ENCODE measurements at places on chromosomes 3 and 15.

DNA sequence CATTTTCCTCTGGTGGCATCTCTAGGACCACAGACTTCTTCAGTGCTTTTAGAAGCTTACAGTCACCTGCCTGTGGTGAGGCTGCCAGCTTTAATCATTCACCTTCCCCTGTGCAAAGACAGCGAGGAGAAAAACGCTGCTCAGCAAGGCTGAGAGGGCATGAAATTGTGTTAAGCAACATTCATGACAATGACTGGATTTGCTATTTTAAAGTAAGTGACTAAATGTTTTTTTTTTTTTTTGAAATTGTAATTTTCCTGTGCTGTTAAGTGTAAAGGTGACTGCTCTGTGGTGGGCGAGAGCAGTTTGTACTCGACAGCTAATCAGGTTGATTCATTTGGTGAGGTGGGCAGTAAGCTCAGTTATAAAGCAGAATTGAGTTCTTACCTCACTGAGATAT is 240.4 kb downstream of the NSUN3 start:
- peak; percentile 4 for DNase-seq

DNA sequence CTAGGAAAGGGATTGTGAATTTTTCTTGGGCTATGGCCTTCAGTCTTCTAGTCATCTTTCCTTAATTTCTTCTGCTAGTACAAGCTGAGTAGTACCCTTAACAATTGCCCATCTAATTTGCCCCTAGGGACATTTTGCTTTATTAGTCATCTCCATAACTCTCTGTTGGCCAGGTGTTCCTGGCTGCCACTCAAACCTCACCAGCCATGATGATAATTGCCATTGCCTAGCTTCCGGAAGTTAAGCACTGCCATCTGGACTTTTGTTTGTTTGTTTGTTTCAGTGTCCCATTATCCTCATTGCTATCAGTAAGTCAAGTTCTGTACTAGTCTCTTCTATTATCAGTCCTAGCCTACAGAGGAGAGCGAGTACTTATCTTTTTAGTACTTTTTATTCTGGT is 36.6 kb upstream of the UBL7 start:
- no peak for DNase-seq

GRCh38 chr3:13771496-13771895 is 108.4 kb downstream of the WNT7A start:
- DNase-seq = no peak

DNA sequence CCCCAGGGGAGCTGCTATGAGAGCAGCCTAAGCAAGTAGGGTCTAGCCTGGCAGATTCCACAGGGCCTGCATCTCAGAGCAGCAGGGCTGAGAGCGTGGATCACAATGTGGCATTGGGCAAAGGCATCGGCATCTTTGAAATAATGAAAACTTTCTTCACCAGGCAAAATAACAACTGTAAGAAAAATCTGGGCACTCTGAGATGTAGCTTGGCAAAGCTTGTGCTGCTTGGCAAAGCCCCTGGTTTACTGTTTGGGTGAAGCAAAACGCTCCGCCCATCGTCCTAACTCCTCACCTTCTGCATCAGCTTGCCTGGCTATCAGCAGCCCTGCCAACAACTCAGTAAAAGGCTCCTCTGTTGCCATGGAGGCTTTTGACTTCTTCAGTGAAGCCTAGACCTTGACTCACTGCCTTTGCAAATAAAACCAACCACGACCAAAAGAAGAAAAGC is 212.8 kb upstream of the EIF1B start:
- DNase-seq = peak; percentile 69

DNA sequence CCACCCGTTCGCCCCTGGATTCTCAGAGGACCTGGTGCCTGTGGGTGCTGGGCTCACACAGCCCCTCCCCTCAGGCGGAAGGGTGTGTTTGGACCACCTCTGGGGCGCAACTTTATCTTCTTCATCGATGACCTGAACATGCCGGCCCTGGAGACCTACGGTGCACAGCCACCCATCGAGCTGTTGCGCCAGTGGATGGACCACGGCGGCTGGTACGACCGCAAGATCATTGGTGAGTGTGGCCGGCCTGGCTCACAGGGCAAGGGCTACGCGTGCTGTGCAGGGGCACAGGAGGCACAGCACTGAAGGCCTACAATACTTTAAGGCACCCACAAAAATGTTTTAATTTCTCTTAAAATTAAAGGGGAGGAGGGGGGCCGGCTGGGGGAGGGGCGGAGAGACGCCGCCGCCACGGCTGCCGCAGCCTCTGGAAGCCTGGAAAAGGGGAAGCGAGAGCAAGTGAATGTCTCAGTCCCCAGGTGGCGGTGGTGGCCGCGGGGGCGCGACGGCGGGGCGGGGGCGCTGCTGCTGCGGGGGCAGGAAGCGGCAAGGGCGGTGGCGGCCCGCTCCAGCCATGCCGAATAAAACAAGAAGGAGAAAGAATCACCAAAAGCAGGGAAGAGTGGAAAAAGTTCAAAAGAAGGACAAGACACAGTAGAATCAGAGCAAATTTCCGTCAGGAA is 56.8 kb downstream of the DNAH1 start:
- no peak for DNase-seq

DNA sequence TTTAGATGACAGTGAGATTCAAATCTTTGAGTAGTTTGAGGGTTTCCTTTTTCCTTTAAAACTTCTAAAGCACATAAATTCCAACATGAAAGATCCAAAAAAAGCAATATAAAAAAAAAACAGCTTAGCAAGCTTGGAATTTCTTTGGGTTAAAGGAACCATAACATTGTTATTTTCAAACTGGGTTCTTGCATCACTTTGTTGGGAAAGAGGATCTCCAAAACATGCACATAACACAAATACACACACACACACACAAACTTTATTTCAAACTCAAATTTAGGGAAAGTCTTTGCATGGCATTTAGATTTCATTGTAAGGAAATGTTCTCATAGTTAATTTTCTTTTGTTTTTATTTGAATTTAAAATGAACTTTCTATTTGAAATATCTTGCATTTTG is 79.2 kb upstream of the COL8A1 start:
- DNase-seq = no peak

- no peak for DNase-seq
These were observed 12.3 kb downstream of the THBS1 start for GRCh38 chr15:39593071-39593655.

DNA sequence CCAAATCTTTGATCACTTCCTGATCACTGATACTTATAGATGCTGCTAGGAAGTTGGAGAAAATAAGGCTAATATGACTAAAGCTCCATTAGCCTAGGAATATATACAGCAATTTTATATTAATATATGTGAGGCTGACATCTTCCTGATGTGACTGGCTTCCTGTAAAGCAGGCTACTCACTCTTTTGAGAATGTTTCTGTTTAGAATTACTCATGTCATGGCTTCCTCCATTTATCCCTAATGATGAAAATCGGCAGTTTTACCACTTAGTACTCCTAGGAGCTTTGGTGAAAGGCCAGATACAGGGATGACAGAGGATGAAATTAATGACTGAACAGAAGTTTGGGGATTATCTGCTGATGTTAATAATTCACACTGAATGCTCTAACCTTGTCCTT is 3.9 kb upstream of the MAP1A start:
- DNase-seq = no peak

- no peak for DNase-seq
These were observed 295.5 kb downstream of the RPLP1 start for GRCh38 chr15:69748131-69748530.

DNA sequence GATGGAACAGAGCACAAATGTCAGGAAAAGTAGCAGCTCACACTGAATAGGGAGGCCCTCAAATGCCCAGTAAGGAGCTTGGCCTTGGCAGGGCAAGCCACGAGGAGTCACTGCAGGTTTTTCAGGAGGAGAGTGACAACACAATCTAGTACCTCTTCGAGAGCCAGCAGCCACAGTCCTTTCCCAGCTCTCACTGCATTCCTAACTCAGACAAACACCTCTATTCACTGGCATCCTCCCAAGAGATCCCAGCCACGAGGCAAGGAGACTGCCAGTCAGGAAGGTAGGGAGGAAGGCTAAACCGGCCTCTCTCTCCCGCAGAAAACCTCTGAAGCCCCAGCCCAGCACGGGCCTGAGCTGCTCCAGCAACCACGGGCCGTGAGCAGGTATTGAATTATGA is 146.0 kb upstream of the SMAD3 start:
- DNase-seq = no peak

DNA sequence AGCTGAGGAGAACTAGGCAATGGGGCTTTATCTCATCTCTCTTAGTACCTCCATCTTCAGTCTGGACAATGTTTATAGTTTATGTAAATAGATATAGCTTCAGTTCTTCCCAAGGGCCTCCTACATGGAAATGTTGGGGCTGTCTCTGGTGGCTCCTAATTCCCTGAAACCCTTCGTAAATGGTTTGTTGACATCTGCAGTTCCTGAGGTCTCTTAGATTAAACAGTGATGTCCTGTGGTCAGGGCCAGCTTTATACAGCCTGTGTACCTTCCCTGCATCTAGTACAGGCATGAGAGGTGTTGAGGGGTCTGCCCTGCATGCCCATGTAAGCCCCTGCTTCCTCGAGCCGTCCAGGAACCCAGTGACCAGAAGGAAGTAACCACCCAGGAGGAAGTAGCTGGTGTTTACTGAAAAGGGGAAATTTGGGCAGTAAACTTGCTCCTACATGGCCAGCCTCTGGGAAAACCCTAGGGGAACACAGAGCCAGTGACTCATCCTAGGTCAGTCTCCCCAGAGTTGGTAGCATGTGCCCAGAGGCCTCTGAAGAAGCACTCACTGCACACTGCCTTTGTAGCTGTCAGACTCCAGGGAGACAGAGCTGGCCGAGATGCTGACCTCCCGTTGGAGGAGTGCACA is 4.7 kb upstream of the TBC1D2B start:
- no peak for DNase-seq

Measured in cerebellum (tissue), 4 donors.